ENCODE measurements at places on chromosomes 6 and 20.
A peak's percentile ranks its signal among the peaks of the same experiment; 100 is the strongest.

- no peak for DNase-seq
These were observed 31.8 kb downstream of the SUN5 start for GRCh38 chr20:32972181-32973076.

DNA sequence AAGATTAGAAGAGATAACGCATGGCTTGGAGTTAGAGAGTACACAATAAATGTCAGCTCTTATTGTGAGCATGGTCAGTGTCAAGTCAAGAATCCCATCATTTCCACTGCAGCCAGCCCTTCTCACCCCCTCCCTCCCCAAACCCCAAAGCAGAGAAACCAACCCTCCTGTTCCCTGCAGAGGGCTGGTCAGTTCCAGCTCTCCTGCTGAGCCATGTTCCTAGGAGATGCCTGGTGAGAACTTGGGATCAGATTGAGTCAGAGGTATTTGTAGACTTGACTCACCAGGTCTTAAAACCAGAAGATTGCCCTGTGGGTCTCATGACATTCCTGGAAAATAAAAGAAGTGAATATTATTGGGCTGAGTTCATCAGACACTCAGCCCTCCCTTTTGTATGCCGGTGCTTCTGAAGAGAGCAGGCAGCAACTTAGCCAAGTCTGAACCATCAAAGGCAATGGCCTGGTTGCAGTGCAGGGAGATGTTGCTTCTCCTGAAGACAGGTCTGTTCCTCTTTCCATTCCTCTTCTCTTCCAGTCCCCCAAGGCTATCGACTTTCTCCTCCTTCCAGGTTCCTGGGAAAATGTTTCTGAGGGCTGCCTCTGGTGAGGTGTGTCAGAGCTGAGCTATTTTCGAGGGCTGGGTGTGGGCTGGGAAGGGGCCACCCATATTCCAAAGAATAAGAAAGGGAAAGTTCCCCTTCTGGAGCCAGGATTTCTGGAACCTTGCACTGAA lies 278.2 kb upstream of the SUPT3H start:
- peak; percentile 99 for DNase-seq

DNA sequence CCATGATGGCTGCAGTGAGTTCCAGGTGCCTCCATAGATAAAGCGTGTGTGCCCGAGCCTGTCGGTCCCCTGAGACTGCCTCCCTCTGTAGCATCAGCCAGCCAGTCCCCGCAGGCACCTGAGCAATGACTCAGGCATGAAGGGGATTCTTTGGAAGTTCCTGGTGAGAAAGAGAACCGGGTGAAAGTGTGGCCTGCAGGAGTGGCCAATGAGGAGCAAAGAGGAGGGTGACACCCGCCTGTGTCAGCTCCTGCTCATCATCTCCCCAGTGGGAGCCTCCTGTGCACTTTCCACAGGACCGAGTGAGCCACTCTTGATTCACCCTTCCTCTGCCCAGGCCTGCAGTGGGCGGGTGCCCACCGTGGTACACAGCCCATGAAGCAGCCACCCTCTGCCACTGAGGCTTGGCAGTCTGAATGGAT lies 71.2 kb upstream of the PTPN1 start:
- peak; percentile 99 for DNase-seq

GRCh38 chr20:13671916-13672378 lies 33.2 kb upstream of the TASP1 start:
- DNase-seq = peak; percentile 50

DNA sequence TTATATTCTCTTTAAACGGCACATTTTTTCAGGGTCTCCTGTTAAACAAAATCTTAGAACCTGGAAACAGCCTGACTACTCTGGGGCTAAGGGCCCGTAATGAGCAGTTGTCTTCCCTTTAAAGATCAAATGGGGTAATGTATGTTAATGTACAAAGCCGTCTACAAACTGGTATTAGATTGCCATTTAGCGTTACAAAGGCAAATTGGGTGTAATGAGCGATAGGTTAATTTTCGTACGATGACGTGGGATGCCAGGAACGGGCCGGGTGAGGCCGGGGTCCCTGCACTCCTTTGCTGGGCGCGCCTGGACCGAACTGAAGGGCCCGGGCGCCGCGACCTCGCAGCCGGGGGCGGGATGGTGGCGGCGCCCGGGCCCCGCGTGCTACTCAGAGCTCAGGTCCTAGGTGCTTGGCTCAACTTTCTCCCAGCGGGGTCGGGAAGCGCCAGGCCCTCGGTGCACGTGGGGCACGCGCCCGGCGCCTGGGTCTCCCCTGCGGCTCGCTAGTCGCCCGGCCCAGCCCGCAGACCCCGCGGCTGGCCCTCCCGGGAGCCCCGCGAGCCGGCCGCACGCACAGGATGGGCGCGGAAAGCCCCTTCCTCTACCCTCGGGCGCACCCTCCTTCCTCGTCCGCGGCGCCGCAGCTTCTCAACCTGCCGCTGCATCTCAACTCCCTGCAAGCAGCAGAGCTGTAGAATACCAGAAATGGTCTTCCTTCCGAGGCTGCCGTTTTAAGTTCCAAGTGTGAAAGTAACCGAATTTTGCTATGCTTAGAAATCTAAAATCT lies 5.9 kb downstream of the NKX2-4 start:
- DNase-seq = no peak

- peak; percentile 69 for DNase-seq
These were observed 4.8 kb downstream of the SOX18 start for GRCh38 chr20:64044484-64045247.

- DNase-seq = no peak
These were observed 1.4 kb upstream of the SEC63 start for GRCh38 chr6:107959392-107959791.

- no peak for DNase-seq
These were observed 297.9 kb downstream of the CLIC5 start for GRCh38 chr6:45717715-45718114.

GRCh38 chr6:131998255-131998982 lies 47.2 kb upstream of the CCN2 start:
- DNase-seq = no peak

- peak; percentile 62 for DNase-seq
These were observed 59.6 kb downstream of the PRDM1 start for GRCh38 chr6:106145741-106146227.

- peak; percentile 70 for DNase-seq
These were observed 828 bp downstream of the ASCC3 start for GRCh38 chr6:100880149-100880852.

DNA sequence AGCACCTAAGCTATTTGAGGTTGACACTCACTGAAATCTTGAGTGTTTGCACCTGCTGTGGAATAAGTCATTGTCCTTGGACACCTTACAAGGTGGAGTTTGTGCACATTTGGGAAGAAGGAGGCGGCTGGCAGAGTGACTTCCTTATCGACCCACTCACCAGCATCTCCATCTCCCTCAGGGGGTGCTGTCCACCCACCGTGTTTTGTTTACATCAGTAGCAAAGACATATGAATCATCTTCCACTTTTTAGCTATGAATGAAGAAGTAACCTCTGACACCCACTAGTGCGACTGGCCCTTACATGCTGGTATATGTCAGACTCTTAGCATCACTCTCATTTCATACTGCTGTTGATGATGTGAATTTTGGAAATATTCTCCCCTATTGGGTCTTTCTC lies 119.5 kb upstream of the SGK1 start:
- DNase-seq = peak; percentile 80

GRCh38 chr6:34986845-34987246 lies 97.8 kb downstream of the ANKS1A start:
- DNase-seq = peak; percentile 53

DNA sequence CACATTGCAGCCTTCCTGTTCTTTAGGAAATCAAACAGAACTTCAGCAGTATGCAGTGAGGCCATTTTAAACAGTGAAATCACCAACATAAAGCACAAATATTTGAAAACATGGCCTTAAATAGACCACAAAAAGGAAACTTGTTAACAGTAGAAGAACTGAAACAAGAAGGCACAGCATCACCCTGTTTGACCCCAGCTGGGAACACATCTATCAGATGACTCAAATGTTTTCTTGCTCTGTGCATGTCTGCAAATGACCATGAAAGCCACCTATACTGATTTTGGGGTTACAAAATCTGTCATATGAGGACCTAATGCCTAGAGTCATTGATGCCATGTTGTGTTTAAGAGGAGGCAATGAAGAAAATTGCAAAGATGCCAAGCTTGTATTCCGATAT lies 123.8 kb upstream of the ADGRF1 start:
- no peak for DNase-seq

GRCh38 chr20:50670126-50670862 lies 21.0 kb downstream of the RIPOR3 start:
- DNase-seq = peak; percentile 97

DNA sequence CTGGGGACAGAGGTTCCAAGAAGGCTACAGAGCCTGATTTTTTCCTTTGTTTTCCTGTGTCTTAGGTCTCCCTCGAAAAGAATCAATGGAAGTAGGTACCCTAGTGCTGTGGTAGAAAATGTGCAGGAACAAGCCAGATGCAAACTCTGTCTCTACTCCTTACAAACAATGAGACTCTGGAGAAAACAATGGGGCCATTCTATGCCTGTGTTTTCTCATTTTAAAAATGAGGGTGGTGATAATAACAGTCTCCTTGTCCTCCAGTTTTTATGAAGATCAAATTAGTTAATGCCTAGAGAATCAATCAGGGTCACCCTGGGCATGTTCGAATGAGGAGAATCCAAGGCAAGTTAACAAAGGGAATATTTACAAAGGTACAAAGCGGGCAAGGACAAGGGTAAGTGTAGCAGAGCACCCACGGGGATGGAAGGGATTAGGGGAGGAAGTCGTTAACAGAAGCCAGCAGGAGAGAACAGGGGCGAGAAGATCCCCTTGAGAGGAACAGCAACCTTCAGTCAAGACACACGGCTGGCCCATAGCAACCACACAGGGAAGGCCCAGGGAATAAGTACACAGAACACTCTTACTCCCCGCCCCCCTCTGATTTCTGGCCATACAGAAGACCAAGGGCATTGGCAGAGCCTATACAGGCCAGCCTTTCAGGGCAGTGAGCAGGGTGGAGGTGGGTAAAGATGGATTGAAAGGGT lies 342.8 kb downstream of the PTPRT start:
- DNase-seq = no peak

- peak; percentile 80 for DNase-seq
These were observed 190.4 kb upstream of the JAG1 start for GRCh38 chr20:10864076-10864672.

DNA sequence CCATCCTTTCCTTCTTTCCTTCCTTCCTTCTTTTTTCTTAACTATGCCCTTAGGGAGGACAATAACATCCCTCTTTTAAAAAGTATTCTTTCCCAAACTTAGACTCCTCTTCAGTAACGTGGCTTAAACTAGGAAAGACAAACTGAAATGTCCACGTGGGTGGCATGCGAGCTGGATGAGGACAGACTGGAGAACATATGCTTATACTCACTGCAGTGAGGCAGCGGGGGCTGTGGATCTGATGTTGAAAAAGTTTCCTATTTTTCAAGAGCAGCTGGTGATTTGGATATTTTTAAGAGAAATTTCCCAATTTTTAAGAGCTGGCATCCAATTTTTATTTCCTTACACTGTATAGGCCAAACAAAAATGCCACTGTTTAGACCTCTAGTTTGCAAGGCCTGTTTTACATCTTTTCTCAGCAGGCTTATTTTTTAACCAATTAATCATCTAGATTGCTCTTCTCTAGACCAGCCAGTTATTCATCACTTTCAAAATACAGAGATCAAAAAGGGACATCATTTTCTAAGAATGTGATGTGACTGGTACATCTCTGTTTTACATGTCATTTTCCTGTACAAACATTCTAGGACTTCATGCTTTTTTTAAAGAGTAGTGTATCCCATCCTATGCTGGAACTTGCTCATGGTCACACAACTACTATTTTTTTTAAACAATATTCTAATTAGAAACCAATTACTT lies 226.5 kb downstream of the BTBD9 start:
- DNase-seq = no peak

DNA sequence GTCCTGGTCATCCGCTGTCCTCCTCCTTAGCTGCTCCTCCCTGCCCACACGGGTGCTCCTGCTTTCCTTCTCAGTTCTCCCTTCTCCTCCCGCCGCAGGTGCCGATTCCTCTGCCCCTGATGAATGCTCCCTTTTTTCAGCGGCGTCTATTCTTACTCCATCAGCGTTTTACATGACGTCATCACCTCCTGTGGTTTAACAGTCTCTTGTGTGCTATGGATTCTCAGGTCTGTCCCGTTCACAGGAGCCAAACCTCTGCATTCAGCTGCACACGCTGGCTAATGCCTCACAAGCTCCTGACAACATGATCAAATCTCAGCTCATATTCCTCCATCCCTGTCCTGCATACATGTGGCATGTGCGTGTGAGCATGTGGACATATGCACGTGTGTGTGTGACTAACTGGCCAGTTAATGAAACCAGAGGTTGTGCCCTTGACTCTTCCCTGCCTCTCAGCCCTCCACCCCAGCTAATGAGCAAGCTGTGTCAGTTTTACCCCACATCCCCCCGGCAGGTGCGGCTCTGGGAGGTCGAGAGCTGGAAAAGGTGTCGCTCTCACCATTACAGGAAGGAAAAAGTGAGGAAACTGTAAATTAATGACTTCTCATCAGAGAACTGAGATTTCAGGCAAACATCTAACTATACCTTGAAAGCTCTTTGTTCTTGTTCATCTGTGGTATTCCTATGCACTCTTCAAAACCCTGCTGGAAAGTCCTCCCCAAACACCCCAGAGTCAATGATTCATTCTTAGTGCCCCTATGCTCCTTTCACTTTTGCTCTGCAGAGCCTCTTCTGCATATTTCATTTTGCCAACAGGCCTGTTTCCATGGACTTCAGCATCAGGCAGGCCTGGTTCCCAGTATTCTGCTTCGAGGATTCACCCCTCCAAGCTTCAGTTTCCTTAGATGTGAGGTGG lies 163.1 kb downstream of the TTLL2 start:
- no peak for DNase-seq

DNA sequence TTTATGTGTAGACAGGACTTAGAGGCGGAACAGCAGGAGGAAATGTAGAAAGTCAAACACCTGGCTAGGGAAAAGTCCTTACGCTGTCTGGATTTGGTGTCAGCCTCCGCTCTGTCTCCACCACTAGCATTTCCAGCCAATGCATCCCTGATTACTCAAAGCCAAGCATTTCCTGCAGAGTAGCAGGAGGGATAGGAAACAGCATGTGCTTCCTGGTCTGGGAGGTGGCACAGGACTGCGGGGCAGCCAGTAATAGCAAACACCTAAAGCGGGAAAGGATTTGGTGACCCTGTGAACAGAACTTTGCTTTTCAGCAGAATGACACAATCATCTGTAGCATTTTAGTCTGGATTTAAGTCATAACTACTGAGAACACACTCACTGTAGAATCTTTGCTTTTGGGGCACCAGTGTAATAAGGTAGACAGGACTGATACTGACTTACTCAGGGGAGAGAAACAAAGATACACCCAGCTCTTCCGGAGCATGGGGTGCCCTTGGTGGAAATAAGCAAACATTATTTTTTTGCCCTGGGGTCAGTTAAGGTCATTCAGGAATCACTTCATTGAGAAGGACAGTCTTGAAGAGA lies 133.3 kb upstream of the AHI1 start:
- no peak for DNase-seq

- peak; percentile 98 for DNase-seq
These were observed 361.6 kb upstream of the RUNX2 start for GRCh38 chr6:44966449-44967092.

Data from bronchial epithelial cell (primary cell).